Stimulated activated CD4-positive, alpha-beta T cell treated with anti-CD3 and anti-CD28 coated beads, Interleukin-2, amount 100 ng/mL, for 4 hours (primary cell): ENCODE measurements at places on chromosomes 16 and 17.
A peak's percentile ranks its signal among the peaks of the same experiment; 100 is the strongest.

DNA sequence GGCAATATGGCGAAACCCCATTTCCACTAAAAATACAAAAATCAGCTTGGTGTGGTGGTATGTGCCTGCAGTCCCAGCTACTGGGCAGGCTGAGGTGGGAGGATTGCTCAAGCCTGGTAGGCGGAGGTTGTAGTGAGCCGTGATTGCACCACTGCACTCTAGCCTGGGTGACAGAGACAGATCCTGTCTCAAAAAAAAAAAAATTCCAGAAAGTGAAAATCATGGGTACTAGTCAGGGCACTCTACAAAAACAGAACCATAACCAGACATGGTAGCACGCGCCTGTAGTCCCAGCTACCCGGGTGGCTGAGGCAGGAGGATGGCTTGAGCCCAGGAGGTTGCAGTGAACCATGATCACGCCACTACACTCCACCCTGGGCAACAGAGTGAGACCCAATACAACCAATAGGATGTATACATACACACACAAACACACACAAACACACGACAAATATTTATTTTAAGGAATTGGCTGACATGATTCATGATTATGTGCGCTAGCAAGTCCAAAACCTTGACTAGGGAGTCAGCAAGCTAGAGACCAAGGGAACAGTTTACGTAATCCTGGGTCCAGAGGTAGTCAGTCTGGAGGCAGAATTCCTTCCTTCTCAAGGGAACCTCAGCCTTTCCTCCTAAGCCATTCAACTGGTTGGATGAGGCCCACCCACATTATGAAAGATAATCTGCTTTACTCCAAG lies 11.6 kb upstream of the GP1BA start:
- no peak for DNase-seq

GRCh38 chr17:21271454-21272183 lies 12.9 kb upstream of the MAP2K3 start:
- DNase-seq = no peak

- no peak for DNase-seq
Measured at GRCh38 chr17:28705074-28705659, 6.5 kb downstream of the PROCA1 start.

- no peak for DNase-seq
Measured at GRCh38 chr17:61806936-61807335, 56.4 kb downstream of the BRIP1 start.

DNA sequence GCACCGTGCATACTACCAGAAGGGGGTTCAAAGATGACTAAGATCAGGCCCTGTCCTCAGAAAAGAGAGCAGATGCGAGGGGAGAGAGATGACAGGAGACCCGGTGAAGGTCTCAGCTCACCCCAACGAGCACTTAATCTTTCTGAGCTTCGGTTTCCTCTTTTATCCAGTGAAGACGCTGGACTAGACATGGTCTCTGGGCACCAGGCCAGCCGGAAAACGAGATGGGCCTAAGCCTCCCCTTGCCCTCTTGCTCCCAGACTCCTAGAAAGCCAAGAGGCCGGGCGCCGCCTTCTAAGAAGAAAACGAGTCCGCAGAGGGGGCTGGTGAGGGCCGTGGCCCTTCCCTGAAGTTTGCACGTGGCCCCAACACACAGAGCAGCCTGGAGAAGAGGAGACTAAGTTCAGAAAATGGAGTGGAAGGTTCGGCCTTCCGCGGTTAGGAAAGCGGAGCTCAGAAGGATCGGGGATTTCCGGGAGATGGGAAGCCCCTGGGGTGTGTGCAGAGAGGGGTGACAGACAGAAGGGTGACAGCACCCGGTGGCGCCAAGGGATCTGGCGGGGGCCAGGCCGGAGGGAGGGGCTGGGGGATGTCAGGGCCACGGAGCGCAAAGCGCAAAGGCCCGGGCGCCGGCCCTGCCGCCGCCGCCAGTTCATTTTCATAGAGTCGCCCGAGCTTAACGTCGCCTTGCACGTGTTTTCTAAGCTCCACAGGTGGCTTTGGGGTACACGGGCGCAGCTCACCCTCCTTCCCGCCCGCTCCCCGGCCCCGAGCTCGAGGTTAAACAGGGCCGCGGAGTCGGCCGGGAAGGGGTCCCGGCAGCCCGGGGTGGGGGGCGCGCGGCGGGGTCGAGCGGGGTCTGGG lies 42.1 kb upstream of the BHLHA9 start:
- no peak for DNase-seq

- DNase-seq = no peak
Measured at GRCh38 chr16:19488213-19488640, 33.7 kb downstream of the GDE1 start.

GRCh38 chr16:11312718-11313492 lies 31.8 kb upstream of the PRM1 start:
- peak; percentile 24 for DNase-seq

GRCh38 chr16:72018470-72018869 lies 9.9 kb downstream of the DHODH start:
- DNase-seq = no peak

DNA sequence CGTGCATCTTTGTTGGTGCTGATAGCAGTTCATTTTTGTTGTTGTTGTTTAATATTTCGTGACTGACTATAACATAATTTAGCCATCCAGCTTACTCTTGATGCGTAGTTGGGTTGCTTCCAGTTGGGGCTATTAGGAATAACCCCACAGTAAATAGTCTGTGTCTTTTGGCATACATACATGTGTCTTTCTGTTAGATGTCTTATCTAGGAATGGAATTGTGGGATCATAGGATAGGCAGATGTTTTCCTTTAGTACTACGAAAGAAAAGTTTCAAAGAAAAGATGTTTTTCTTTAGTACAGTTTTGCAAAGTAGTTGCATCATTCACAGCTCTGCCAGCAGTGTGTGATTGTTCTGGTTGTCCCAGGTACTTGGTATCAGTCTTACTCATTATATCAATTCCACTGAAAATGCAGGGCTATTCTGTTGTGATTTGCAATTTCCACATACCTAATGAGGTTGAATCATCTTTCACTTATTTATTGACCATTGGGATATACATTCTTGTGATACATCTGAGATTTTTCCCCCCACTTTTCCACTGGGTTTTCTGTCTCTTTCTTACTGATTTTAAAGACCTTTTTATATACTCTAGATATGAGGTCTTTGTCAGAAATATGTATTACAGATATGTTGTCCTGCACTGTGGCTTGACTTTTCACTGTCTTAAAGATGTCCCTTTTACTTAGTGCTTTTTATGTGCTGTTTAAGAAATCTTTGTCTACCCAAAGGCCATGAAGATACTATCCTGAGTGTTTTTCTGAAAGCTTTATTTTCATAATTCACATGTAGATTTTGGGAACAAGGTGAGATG lies 173.3 kb downstream of the MRTFB start:
- DNase-seq = no peak

DNA sequence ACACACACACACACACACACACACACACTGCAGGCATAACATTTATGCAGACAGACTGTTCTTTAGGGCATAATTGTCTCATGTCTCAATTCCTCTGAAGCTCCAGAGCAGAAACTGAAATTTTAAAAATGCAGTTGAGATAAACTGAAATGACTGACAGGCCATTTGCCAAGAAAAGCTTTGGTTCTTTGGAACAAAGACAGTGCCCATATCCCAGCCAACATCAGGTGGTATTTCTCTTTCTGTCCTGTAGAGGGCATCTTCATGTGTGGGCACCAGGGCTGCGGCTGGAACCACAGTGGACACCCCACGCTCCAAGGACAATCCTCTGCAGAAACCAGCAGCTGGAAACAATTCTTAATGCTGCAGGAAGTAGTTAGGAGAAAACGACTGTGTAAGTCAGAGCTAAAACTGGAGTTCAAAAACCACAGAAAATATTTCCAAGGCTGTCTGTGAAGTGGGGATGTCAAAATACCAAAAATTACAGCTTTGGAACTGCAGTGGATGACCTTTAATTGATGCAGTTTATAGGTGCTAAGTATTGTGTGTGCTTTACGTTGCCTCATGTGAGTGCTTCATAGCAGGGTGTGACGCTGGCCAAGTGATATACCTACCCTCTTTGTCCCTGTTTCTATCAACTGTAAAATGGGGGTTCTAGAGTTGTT lies 10.6 kb upstream of the MEFV start:
- no peak for DNase-seq

- no peak for DNase-seq
Measured at GRCh38 chr17:57235124-57235523, 21.2 kb upstream of the MSI2 start.

DNA sequence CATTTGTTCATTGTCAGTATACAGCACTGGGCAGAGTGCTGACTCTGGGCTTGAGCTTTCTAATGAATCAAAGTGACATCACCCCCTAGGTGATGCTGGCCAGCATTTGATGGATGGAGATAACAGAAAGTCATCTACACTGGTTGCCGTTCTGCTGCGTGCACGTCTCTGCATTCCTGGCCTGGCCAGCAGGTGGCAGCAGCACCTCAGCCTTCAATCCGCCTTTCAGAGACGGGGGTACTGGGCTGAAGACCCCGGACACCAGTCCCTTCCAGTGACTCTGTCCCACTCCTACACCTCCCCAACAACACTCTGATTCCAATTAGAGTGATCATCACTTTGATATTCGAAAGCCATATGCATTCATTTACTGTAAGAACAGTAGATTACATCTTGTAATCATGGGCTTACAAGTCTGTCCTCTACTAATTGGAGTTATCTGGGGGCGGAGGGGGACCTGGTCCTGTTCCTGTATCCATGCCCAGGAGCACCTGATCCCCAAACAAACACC lies 6.0 kb downstream of the CPSF4L start:
- peak; percentile 32 for DNase-seq

- no peak for DNase-seq
Measured at GRCh38 chr16:26802440-26802839, 264.3 kb upstream of the C16orf82 start.

GRCh38 chr17:53093391-53093790 lies 729.3 kb upstream of the KIF2B start:
- DNase-seq = no peak

DNA sequence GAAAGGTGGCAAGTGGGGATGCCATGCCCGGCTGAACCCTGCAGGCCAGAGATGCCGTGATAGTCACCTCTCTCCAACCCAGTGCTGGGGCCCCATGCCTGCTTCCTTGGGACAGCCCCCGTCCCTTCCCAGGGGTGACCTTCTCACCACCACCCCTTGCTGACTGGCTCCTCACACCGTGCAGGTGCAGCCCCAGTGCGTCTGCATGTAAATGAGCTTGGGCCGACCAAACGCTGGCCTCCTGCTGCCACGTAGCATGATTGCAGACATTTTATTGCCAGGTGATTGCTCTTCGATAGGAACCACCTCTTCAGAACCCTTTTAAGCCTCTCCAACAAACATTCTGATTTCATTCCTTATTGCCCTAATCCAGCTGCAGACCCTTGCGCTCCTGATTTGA lies 32.5 kb downstream of the ASIC2 start:
- no peak for DNase-seq

GRCh38 chr17:76120658-76121008 lies 17.0 kb upstream of the EXOC7 start:
- DNase-seq = no peak

DNA sequence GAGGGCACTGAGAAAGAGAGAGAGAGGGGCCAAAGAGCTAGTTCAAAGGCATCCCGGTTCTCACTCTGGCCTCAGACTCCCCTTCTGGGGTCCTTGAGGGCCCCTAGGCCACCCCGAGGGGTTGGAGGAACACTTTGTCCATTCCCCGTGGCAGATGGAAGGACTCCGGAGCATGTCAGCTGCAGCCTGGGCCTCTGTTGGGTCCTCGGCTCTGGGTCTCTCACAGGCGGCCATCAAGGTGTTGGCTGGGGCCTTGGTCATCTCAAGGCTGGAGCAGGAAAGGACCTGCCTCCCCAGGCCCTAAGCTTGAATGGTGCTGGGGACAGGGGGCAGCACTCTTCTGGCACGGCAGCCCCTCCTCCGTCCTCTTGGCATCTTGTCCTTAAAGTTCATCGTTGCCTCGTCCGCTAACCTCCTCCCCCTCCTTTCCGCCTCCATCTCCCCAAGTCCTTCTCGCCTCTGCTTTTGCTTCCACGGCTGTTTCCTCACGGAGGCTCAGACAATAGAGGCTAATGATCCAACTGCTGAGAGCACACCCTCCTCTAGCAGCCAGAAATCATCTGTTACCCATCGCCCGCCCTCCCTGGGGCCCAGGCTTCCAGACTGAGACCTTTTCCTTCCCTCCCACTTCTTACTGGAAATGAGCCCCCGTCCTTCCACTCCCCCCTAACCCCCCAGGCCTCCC lies 23.3 kb downstream of the CCR7 start:
- no peak for DNase-seq

- DNase-seq = no peak
Measured at GRCh38 chr17:39939588-39940419, 12.3 kb downstream of the LRRC3C start.

GRCh38 chr17:56231693-56232092 lies 78.4 kb downstream of the ANKFN1 start:
- no peak for DNase-seq

- DNase-seq = no peak
Measured at GRCh38 chr16:8588682-8589056, 1.6 kb downstream of the TMEM114 start.

GRCh38 chr17:71423871-71424546 lies 696.8 kb upstream of the SOX9 start:
- DNase-seq = no peak

DNA sequence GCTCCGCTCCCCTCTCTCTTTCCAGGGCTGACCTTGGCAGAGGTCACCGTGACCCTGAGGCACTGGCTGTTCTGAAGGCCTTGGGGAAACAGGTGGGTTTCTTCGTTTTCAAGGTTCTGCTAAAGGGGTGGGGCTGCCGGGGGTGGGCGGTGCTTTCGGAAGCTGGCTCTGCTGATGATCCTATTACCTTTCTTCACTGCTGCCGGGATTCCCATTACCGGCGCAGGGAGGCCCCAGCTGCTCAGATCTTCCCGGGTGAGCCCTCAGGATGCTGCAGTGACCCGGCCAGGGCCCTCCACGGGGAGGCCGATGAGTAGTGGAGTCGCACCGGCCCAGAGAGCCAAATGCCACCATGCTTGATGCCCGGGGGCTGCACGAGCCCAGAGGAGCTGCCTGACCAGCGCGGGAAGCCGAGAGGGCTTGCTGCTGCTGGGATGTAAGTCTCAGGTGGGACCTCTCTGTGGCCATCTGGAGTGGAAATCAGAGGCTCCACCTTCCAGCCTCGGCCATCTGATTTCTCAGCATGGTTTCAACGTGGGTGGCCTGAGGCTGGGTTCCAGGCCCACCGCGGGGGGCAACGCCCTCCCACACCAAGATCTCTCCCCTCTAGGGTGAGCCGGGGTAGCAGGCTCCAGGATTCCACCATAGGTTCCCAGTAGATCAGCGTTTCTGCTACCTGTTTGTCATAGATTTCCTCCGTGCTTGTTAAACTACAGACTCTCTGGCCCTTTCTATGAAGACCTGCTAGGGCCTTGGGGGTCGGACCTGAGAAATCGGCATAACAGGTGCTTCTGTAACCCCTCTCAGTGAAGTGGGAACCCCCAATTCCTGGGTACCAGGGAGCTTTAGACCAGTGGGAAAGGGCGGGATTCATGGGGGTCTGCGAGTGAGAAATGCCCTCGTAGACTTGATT lies 21.6 kb upstream of the ADCY7 start:
- DNase-seq = no peak

DNA sequence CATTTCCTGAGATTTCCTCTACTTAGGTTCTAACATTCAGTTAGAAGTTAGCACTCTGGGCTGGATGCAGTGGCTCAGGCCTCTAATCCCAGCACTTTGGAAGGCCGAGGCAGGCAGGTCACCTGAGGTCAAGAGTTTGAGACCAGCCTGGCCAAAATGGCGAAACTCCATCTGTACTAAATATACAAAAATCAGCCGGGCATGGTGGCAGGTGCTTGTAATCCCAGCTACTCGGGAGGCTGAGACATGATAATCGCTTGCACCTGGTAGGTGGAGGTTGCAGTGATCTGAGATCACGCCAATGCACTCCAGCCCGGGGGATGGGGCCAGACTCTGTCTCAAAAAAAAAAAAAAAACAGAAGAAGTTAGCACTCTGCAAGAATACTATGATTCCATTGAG lies 1430.9 kb downstream of the CDH11 start:
- no peak for DNase-seq
